ENCODE measurements at places on chromosomes 16 and 17.

- no peak for DNase-seq
These were observed 1.5 kb upstream of the MTHFSD start for GRCh38 chr16:86556576-86556975.

- DNase-seq, result no peak
These were observed 515 bp upstream of the GOSR2 start for GRCh38 chr17:46922487-46922803.

DNA sequence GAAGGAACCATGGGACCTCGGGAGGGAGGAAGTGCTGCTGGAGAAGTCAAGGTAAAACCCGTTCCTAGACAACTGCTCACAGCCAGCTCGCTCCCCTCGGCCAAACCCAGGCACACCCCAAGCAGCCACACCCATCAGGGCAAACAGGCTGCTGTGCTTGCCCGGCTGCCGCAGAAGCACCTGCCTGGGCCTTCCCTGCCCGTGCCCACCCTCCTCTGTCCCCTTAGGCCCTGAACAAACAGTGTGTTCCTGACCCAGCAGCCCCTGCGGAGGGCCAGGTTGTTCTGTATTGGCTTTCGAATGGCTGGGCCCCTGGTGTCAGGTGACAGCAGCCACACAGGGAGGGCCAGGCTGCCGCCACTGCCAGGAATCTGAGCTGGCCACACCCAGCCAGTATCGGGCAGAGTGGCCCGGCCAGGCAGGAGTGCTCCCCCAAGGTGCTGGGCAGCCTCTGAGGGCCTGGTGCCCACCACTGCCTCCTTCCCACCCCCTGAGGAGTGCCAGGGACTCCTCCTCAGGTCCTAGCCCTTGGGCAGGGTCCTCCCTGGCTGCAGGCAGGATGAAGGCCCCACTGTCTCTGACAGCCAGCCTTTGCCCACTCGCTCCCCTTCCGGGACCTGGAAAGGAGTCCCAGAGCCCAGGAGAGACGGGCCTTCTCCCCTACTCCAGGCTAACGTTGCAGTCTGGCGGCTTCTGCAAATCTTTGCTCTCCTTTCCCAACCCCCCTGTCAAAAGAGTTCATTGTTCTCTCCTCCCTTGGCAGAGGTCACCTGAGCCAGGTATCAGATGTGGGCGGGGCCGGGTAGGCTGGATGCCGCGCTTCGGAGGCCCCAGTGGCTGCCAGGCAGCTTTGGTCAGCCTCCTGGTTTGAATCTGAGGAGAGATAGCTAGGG, 24.0 kb downstream of the LLGL2 start:
- no peak for DNase-seq

GRCh38 chr17:4594931-4595684, 10.8 kb downstream of the SMTNL2 start:
- no peak for DNase-seq

- DNase-seq, result no peak
These were observed 29.2 kb downstream of the SNX20 start for GRCh38 chr16:50651835-50652438.

DNA sequence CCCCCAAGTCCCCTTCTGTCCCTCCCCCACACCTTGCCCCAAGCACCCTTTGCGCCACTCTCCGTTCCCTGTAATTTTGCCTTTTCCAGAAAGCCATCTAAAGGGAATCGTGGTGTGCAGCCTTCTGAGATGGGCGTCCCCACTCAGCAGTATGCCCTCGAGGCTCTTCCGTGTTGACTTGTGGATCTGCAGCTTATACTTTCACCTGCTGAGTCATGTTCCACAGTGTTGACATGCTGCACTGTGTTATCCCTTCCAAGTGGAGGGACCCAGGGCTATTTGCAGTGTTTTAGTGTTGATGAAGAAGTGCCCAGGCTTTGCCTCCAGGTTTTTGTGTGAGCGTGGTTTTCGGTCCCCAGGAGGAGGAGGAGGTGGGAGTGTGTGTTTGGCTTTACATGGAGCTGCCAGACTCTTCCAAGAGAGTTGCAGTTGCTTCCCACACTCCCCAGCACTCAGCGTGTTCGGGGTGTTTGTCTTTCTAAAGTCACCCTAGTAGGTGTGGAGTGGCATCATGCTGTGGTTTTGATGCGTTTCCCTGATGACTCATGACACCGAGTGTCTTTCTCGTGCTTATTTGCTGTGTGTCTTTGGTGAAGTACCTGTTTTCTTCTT, 32.1 kb upstream of the JPT2 start:
- no peak for DNase-seq

DNA sequence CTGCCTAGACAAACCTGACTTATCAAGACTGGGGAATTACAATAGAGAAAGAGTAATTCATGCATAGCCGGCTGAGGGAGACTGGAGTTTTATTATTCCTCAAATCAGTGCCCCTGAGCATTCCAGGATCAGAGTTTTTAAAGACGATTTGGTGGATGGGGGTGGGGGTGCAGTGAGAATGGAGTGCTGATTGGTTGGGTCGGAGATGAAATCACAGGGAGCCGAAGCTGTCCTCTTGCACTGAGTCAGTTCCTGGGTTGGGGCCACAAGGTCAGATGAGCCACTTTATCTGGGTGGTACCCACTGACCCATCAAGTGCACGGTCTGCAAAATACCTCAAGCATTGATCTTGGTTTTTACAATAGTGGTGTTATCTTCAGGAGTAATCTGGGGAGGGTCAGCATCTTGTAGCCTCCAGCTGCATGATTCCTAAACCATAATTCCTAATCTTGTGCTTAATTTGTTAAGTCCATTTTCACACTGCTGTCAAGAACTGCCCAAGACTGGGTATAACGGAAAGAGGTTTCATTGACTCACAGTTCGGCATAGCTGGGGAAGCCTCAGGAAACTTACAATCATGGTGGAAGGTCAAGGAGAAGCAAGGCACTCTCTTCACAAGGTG, 69.6 kb downstream of the MARF1 start:
- DNase-seq, result no peak

GRCh38 chr17:30296499-30297080, 4.8 kb upstream of the BLMH start:
- no peak for DNase-seq

- DNase-seq, result no peak
These were observed 1.0 kb downstream of the FZD2 start for GRCh38 chr17:44558334-44558709.
